ENCODE measurements at places on chromosomes 1 and 21. TPM values are rescaled to one million over a fixed set of nuclear protein-coding genes. Genes with fewer than 3 reads are reported as not detected.
A peak's percentile ranks its signal among the peaks of the same experiment; 100 is the strongest.

DNA sequence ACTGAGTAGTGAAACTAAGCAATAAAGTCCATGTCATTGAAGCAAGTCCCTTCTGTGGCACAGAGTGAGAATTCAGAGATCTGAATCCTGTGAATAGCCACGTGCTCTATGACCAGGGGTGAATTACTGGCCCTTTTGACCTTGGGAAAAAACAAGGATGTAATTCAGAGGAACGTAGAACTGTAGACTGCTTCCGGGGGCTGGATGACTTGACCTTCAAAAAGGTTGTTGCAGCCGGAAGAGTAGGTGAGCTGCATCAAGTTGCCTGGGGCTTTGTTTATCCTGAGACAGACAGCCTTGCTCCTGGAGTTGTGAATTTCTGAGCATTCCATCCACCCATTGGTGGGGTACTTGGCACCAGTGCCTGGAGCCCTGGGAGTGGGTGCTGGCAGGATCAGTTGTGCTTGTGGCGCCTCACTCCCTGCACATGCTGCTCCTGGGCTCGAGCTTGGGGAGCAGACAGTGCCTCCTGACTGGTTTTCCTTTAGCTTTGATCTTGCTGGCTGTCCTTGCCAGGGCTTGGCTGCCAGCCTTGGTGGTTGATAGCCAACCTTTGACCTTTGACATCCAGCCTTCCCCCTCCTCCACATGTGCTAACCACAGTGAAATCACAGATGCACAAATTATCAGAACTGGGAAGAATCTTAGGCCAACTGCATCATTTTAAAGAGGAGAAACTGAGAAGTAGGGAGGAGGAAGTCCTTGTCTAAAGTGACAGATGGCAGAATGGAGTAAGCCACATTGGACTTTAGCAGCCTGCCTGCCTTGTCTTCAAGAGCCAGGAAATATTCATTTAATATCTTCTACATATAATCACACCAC lies 16.2 kb upstream of the MYOG start:
- no peak overlapping the region for H3K27ac ChIP-seq
- no peaks in the 10 kb centered on the region for H3K36me3 ChIP-seq
- peaks cover 10% of the 10 kb centered on the region for H3K27me3 ChIP-seq
- no peaks in the 10 kb centered on the region for H3K4me1 ChIP-seq
- no peak overlapping the region for H3K4me3 ChIP-seq
- DNase-seq = no peak

CFHR2 gene
- total RNA-seq = not detected

- peaks cover 8% of the 10 kb centered on the region for H3K36me3 ChIP-seq
- no peaks in the 10 kb centered on the region for H3K4me1 ChIP-seq
- DNase-seq = no peak
- H3K4me3 ChIP-seq = no peak overlapping the region
- H3K27ac ChIP-seq = no peak overlapping the region
These were observed 227.2 kb downstream of the DPYD start for GRCh38 chr1:97693601-97694000.

DNA sequence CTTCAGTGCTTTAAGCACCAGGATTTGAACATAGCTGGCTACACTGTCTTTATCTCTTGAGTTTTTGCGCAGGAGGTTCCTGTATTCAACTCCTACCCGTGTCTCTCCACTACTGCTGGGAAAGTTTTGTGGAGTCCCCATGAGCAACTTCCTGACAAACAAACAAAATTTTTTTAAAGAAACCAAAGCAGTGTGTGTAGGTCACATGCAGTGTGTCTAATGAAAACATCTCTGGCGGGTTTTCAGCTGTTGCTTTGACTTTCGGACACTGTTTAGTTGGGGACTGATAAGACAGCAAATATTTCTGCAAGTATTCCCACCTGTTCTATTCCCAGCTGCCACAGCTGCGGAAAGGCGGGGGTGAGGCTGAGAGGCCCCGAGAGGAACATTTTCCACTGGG lies 2.0 kb downstream of the PSEN2 start:
- no peak for DNase-seq
- peaks cover 46% of the 10 kb centered on the region for H3K4me1 ChIP-seq
- H3K27ac ChIP-seq = peak overlapping the region; percentile 88
- H3K36me3 ChIP-seq = peaks cover 12% of the 10 kb centered on the region

- H3K4me3 ChIP-seq = no peak overlapping the region
- DNase-seq = no peak
- no peaks in the 10 kb centered on the region for H3K36me3 ChIP-seq
- H3K27ac ChIP-seq = no peak overlapping the region
- H3K4me1 ChIP-seq = no peaks in the 10 kb centered on the region
These were observed 21.5 kb upstream of the HMGB4 start for GRCh38 chr1:33842348-33842747.

DNA sequence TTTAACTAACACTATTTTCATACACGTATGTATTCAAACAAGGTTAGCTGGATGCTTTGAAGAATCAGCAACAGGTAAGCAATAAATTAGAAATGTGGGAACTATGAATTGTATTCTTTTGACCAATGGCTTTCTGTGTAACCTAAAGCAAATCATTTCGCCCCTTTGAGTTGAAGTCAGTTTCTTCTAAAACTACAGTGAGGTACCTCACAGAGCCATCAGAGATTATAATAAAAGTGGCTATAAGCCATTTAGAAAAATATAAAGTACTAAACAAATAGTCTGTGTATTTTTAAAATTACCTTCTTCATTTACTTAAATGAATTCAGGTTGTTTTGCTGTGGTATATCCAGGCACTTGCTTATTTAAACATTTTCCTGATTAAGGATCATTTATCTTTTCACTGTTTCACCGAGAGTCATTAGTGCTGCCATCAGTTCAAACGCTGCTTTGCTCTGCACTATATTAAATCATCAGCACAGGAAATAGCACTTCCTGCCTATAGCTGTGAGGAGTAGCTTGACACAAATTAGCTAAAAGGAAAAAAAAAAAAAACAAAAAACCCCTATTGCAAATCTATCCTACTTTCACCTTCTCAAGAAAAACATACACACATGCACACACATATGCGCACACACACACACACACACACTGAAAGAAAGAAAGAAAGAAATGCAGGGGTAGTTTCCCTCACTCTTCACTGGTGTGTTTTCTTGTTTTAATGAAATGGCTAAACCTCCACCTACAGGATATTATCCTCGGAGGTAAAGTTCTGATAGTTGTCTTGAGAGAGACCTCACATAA lies 39.8 kb upstream of the C1orf105 start:
- DNase-seq = no peak
- no peaks in the 10 kb centered on the region for H3K27me3 ChIP-seq
- H3K27ac ChIP-seq = no peak overlapping the region
- no peak overlapping the region for H3K4me3 ChIP-seq

DNA sequence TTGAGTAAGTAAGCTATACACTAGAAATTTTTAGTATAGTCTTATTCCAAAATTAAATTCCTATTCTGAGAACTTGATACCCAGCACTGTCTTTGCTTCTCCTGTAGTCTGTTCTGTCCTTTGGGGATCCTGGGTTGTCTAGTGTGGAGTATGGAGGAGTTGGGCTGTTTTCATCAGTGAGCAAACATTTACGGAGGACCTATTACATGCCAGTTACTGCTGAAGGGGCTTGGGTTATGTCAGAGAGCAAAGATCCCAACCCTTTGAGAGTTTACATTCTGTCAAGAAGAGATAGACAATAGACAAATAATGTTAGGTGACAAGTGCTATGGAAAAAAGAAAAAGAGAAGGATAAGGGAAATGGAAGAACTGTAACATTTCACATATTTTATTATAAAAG lies 9.0 kb downstream of the TRAPPC10 start:
- no peaks in the 10 kb centered on the region for H3K36me3 ChIP-seq
- no peak for DNase-seq
- H3K27me3 ChIP-seq = no peaks in the 10 kb centered on the region
- H3K4me1 ChIP-seq = peaks cover 88% of the 10 kb centered on the region
- no peak overlapping the region for H3K4me3 ChIP-seq
- peak overlapping the region; percentile 67 for H3K27ac ChIP-seq

- H3K4me3 ChIP-seq = no peak overlapping the region
- no peaks in the 10 kb centered on the region for H3K27me3 ChIP-seq
- DNase-seq = no peak
- peak overlapping the region; percentile 75 for H3K27ac ChIP-seq
These were observed 14.9 kb downstream of the SLC9A1 start for GRCh38 chr1:27139980-27140379.

GRCh38 chr21:45309069-45309986 lies 21.6 kb upstream of the POFUT2 start:
- H3K4me3 ChIP-seq = no peak overlapping the region
- DNase-seq = peak; percentile 77
- peaks cover 43% of the 10 kb centered on the region for H3K4me1 ChIP-seq

DNA sequence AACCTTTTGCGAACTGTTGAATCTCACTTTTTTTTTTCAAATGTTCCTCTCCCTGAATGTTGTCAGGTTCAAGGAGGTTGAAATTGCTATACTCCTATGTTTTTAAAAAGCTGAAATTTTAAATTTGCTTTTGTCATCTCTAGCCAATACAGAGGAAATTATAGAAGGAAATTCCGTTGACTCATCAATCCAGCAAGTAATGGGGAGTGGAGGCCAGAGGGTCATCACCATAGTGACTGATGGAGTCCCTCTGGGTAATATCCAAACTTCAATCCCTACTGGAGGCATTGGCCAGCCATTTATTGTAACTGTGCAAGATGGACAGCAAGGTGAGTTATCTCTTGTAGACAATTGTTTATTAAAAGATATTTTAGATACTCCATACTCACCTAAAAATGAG lies 36.3 kb downstream of the GABPB2 start:
- no peak overlapping the region for H3K4me3 ChIP-seq
- no peaks in the 10 kb centered on the region for H3K4me1 ChIP-seq
- DNase-seq = no peak
- H3K27me3 ChIP-seq = no peaks in the 10 kb centered on the region

DNA sequence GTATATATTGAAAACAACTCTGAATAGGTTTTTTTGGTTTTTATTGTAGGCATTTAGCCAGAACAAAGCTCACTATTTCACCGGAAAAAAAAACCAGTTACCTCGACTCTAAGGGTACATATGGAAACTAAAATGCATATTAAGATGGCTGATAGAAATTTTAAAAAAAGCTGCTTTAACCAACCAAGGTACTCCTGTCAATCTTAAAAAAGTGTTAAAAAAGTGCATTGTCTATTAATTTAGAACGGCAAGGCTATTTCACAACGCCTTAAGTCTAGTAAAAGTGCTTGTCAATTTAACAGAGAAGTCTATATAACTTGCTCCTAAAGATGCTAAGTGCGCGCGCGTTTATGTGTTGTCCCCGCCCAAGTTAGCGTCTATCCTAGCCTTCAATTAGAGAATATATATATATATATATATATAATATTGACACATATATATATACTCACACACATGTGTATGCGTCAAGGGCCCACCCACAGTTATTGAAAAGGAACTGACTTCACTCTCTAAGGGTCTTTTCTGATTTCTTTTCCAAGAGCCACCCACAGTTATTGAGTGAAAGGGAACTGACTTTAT lies 934 bp downstream of the ASPM start:
- H3K36me3 ChIP-seq = no peaks in the 10 kb centered on the region
- no peaks in the 10 kb centered on the region for H3K27me3 ChIP-seq
- H3K4me1 ChIP-seq = peaks cover 12% of the 10 kb centered on the region
- no peak for DNase-seq
- H3K27ac ChIP-seq = no peak overlapping the region
- H3K4me3 ChIP-seq = peak overlapping the region; percentile 75

GRCh38 chr21:44304877-44305293 lies 5.0 kb downstream of the PFKL start:
- H3K27ac ChIP-seq = no peak overlapping the region
- no peaks in the 10 kb centered on the region for H3K27me3 ChIP-seq
- no peak for DNase-seq
- peaks cover 60% of the 10 kb centered on the region for H3K4me1 ChIP-seq

DNA sequence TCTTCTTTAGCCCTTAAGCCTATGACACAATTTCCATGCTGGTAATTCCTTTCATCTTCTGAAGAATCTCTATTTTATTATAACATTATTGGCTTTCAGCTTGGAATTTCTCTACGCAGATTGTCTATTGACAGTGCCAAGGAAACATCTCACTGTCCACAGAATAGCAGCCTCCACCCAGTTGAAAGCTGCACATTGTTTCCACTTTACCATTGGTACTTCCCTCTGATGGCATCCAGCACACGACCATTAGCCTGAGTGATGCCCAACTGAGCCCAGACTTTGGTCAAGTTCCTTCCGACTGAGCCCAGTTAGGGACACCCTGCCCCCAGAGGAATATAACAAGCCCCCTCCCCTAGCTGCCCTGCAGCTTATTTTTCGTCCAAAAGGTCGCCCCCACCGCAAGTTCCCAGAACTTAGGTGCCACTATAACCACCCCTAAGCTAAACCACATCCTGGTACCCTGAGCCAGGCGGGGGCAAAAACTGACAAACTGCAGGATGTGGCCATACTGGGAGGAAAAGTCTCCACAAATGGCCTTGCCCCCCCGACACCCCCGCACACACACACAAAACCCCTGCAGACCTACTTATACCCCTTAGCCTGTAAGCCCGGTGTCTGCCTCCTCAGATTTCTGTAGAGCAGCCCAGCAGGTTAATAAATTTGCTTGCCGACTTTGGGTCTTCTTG lies 13.2 kb downstream of the GBP5 start:
- no peaks in the 10 kb centered on the region for H3K36me3 ChIP-seq
- peaks cover 39% of the 10 kb centered on the region for H3K4me1 ChIP-seq
- no peaks in the 10 kb centered on the region for H3K27me3 ChIP-seq
- H3K4me3 ChIP-seq = no peak overlapping the region
- no peak for DNase-seq

DNA sequence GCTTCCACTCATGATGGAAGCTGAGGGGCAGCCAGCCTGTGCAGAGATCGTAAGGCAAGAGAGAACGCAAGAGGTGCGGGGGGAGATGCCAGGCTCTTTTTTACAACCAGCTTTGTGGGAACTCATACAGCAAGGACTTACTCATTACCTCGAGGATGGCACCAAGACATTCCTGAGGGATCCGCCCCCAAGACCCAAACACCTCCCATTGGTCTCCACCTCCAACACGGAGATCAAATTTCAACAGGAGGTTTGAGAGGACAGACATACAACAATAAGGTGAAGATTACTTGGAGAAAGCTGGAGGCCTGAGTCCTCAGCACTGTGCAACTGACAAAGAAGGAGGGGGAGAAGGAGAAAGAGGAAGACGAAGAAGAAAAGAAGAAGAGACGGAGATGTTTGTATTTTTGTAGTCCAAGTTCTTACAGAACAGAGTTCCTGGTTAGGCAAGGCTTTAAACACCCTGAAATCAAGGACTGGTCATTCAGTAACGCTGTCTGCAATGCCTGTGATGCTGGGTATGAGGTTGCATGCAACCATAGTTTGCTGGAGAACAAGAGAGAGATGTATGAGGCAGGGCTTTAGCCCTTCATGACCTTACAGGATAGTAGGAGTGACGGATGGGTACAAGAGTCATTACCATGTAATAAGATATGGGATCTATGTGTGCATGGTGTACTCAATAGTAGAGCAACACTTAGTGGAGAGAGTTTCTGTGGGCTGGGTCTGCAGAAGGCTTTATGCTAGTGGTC lies 19.7 kb upstream of the GALNT2 start:
- H3K4me1 ChIP-seq = no peaks in the 10 kb centered on the region
- no peak overlapping the region for H3K4me3 ChIP-seq
- no peak overlapping the region for H3K27ac ChIP-seq
- no peaks in the 10 kb centered on the region for H3K36me3 ChIP-seq

- H3K4me3 ChIP-seq = peak within 1 kb of the TSS; percentile 99
- no peaks in the 10 kb centered on the region for H3K27me3 ChIP-seq
- H3K36me3 ChIP-seq = no peaks in the 10 kb centered on the region
- DNase-seq = peak; percentile 84
- H3K4me1 ChIP-seq = peaks cover 55% of the 10 kb centered on the region
These were observed at the start of gene IFNAR2 for GRCh38 chr21:33229784-33230544. Gene IFNAR2, plus strand, starts transcription at chr21:33229938. Its CDS starts 11,985 bp downstream, at chr21:33241923.

PRAMEF13 gene
- total RNA-seq = not detected

Data from left ventricle myocardium inferior (tissue), 1 donor.